Endodermal cell (in vitro differentiated cells): ENCODE measurements at places on chromosomes 5 and 9.

DNA sequence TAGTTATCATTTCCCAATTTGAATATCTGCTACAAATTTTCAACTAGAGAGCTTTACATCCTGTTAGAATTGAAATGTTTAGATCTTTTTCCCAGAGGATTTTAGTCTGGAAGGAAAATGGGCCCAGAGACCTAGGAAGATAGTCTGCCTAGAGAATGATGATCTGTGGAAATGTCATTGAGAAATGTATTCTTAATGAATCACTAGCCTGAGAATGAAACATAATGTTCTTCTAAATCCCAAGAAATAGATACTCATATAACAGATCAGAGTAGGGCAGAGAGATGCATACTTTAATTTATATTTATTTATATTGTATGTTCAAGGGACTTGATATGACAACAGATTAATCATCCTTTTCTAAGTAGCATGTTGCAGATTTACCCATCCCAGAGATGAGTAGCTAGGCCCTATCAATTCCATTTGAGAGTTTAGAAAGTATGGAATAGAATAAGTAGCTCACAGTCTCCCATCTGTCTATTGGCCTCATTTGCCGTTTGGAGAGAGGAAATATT is 25.1 kb upstream of the SLC44A1 start:
- no peak for DNase-seq

- no peak for DNase-seq
Measured at GRCh38 chr5:128349044-128349858, 188.8 kb downstream of the FBN2 start.

GRCh38 chr5:107618242-107618641 is 52.5 kb downstream of the EFNA5 start:
- DNase-seq = no peak

DNA sequence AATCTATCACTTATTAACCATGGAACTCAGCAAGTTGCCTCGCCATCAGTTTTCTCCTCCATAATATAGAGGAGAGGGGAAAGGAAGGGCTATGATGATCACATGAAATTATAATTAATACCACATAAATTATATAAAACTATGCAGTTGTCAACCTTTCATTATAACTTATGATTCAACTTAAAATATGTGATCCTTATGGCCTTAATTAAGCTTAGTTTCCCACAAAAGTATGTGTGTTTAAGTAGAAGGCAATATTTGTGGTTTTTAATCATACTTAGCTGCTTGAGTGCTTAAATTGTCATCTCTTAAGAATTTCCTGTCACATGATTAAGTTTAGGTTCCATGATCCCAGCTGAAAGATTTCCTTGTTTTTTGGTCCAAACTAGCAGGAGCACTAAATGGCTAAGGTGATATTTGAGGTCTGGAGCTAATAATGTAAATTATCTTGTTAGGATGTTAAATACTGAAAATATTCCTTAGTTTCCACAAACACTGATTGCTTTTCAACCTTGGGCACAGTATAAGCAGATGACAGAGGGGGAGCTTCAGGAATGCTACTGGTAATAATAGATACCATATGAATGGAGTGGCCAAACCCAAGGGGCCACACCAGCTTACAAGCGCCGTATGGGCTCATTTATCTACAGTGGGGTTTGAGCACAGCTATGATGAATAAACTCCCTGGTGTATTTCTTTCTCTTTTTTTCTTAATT is 26.4 kb upstream of the F2R start:
- DNase-seq = no peak

GRCh38 chr5:18314192-18314778 is 680.0 kb downstream of the TAF11L14 start:
- DNase-seq = no peak

- no peak for DNase-seq
Measured at GRCh38 chr5:109196823-109197160, 213.0 kb downstream of the PJA2 start.

DNA sequence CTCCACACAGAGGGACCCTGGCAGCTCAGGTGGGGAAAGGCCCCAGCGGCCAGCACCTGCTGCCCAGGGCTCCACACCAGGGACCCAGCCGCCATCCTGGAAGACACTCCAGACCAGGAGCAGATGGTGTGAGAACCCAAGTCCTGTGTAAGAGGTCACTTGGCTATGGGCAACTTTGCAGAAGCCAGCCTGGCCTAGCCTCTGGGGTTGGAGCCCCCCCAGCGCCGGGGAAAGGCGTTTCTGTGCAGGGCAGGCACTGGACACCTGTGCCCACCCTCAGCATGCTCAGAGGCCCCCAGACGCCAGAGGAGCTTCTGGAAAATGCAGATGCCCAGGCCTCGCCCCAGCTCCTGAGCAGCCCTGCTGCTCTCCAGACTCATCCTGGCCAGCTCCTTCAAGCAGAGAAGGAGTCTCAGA is 34.0 kb downstream of the RASGEF1C start:
- no peak for DNase-seq

- no peak for DNase-seq
Measured at GRCh38 chr5:149824120-149824519, 94.0 kb downstream of the PPARGC1B start.

DNA sequence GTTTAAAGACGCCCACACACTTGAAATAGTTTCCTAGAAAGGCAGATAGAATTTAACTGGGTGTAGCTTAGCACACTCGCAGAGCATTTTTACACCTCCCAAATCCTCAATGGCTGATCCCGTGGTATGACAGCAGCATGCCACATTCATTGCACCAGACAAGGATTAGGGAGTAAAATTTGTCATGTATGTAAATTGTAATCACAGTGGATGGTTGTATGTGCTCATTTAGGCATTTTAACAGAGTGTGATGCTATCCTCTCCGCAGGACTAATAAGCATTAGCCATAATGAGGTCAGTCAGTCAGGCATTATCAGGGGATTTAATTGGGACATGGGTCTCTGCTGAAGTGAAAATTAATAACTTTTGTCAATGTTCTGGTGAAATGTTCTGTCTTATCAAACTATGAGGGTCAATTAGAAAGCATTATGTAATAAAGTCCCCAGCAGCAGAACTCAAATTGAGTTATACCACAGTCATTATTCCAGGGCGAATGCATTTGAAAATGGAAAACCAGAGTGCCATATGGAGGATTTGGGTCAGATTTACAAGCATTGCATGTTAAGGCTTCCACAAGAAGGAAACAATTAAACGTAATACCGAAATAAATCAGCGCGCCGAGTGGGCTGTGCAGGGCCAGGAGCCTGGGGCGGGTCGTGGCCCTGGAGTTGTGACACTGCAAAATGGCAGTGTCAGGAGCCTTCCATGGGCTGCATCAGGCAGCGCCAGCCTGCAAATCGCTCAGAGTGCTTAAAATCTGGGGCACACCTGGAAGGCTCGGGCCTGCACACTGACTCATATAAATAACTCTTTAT is 602.2 kb downstream of the BNC2 start:
- DNase-seq = no peak

- no peak for DNase-seq
Measured at GRCh38 chr9:96067004-96067403, 191.5 kb downstream of the ERCC6L2 start.

DNA sequence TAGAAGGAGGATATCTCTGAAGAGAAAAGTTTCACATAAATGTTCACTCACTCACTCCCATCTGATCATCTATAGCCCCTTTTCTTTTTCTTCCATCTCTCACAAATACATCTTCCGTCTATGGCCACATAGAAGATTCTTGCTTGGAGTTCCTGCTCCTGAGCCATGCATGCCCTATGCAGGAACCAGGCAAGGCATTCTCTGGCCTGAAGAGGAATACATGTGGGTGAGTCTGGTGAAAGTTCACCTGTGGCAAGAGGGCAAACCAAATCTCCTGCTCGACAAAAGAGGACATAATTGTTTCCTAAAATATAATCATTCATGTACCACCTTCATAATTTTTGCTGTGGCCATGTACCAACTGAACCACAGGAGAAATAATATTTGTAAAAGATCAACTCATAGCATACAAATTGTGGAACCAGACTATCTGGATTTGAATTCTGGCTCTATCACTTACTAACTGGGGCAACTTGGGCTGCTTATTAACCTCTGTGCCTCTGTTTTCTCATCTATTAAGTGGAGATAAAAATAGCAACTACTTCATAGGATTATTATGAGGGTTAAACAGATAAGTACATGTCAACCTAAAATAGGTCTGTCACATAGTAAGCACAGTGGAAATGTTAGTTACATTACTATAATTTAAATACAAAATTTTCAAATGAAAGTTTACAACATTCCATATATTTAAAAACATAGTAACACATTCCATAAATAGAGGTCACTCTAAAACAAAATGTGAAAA is 121.2 kb upstream of the NFIB start:
- DNase-seq = no peak

DNA sequence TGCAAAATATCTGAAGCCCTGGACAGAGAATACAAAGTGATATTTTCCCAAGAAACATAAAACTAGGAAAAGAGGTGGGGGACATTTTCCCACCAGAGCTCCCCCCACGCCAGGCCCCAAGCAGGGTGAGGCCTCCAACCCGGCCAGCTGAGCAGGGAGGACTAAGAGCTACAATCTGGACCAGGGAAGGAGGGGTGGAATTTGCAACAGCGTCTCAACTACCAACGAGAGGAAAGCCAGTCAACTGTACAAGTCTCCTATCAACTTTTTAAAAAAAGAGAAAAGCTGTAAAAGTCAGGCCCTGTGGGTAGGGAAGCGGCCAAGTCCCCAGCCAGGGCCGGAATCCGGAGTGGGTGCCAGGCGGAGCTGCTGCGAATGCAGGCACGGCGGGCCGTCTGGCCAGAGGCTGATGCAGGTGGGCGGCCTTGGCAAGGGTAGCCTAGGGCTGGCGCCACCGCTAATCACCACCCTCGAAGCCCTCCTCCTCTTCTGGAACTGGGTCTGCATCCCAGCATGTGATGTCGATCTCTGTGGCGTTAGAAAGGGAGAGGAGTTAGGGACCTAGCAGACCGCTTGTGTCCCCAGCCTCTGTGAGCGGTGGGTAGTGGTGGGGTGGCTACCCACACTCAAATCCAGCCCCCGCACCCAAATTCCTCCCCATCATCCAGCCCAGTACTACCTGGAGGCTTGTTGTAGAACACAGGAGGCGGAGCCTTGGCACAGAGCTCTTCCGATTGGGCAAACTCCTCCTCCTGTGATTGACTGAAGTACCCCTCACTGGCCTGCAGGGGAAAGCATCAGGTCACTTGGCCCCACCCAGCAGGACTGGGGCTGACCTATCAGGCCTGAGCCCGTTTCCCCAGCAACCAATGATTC is 10.6 kb downstream of the PRR7 start:
- peak; percentile 97 for DNase-seq

DNA sequence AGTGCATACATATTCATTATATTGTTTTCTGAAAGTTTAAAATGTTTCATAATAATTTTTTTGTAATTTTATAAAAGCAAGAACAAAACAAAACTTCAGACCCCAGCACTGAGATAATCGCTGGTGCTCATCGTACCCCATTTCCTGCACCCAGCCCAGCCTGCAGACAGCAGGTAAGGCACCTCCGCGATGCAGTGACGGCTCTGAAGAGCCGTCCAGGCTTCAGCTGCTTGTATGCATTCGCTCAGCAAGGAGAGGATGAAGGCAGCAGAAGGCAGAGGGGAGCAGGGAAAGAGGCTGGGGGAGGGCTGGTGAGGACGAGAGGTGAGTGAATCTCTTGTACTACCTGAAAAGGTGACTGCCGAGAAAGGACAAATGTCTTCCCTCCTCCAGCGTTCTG is 153.5 kb downstream of the TTLL11 start:
- DNase-seq = no peak

GRCh38 chr9:8095672-8096086 is 296.1 kb upstream of the DMAC1 start:
- no peak for DNase-seq

DNA sequence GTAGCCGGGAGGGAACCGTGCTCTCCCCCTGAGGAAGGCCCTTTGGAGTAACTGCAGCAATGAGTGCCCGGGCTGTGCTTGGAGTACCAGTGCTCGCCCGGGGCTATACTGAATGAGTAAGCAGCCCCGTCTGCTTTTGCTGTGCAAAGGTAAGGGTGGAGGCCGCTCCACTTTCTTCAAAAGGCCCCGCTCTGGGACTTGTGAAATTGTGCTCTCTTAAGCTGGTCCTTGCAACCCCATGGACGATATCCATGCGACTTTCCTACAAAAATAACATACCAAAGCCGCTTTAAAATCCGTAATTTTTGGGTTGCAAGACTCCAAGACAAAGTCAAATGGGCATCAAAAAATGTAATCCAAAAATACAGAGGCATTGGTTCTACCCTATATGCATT is 578 bp upstream of the TNFAIP8 start:
- peak; percentile 73 for DNase-seq

- no peak for DNase-seq
Measured at GRCh38 chr5:8386719-8387288, 517.9 kb downstream of the MTRR start.

GRCh38 chr9:1995084-1995483 is 20.1 kb upstream of the SMARCA2 start:
- no peak for DNase-seq

- DNase-seq = peak; percentile 74
Measured at GRCh38 chr9:130483371-130483971, 38.7 kb downstream of the ASS1 start.

DNA sequence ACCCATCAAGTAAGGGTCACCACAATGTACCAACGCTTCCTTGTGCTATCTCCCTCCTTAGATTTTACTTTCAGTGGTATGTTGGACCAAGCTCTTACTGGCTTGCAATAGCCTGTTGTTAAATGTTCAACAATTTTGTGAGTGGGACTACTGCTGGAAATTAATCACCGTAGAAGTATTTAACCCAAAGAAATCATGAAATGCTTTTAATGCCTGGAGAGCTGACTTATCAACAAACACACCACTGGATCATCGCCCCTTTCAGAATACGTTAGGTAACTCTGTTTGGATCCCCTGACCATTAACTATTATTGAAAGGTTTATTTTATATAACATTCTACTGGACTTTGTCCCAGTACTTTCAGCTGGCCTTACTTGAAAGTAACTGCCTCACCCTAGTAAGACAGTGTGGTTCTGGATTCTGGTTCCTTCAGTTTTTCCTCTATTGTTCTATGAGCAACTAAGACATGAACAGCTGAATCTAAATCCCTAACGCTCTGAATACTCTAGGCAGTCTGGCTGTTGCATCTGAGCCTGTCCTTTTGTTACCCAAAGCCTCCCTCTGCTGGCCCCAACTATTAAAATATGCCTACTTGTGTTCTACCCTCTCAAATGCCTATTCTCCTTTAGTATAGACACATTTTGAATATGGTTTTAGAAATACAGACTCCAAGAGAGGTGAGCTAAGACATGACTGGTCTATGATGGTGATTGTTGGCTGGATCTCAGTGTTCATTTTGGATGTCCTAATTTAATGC is 1203.4 kb upstream of the DMAC1 start:
- DNase-seq = peak; percentile 57

- no peak for DNase-seq
Measured at GRCh38 chr9:101026824-101027223, 1.7 kb upstream of the PLPPR1 start.

GRCh38 chr9:9747787-9748186 is 865.0 kb downstream of the PTPRD start:
- no peak for DNase-seq

- DNase-seq = no peak
Measured at GRCh38 chr5:150497274-150497988, 10.5 kb upstream of the NDST1 start.
